ENCODE measurements at places on chromosomes 6 and 20.

GRCh38 chr6:4008324-4009047, 70.5 kb downstream of the FAM217A start:
- DNase-seq: no peak

DNA sequence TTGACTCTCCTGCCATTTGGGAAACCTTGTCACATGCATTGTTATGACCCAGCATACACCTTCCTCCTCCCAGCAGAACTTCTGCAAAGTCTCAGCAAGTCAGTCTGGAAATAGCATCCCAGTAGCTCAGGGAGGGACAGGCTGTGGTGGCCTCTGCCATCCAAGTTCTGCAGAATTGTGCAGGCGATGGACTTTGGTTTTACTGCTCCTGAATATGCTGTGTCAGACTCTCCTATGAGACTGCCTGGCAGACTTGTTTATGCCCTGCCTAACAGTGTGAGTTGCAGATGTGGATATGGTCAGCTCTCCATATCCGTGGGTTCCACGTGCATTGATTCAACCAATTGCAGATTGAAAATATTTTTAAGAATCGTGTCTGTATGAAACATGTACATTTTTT, 52.8 kb downstream of the SNRNP48 start:
- no peak for DNase-seq

- no peak for DNase-seq
Observed at GRCh38 chr20:58693226-58694006, 816 bp downstream of the NPEPL1 start.

GRCh38 chr20:60253471-60253870, 295.2 kb downstream of the CDH26 start:
- DNase-seq: no peak

DNA sequence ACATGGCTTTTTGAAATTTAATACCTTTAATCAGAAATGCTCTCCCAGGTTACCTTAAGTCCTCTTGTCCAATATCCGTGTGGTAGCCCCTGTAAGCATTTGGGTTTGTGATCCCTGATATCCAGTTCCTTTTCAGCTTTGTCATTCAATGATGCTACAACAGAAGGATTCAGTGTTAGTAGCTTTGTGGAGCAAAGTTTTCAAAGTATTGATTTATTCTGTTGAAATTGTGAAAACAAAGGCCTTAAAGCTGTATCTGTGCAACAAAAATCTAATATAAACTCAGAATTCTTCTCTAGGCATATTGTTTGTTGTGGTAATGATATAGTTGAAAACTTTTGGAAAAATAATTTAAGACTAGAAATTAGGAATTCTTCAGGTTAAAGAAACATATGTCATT, 91.9 kb downstream of the ADGRB3 start:
- DNase-seq: no peak

DNA sequence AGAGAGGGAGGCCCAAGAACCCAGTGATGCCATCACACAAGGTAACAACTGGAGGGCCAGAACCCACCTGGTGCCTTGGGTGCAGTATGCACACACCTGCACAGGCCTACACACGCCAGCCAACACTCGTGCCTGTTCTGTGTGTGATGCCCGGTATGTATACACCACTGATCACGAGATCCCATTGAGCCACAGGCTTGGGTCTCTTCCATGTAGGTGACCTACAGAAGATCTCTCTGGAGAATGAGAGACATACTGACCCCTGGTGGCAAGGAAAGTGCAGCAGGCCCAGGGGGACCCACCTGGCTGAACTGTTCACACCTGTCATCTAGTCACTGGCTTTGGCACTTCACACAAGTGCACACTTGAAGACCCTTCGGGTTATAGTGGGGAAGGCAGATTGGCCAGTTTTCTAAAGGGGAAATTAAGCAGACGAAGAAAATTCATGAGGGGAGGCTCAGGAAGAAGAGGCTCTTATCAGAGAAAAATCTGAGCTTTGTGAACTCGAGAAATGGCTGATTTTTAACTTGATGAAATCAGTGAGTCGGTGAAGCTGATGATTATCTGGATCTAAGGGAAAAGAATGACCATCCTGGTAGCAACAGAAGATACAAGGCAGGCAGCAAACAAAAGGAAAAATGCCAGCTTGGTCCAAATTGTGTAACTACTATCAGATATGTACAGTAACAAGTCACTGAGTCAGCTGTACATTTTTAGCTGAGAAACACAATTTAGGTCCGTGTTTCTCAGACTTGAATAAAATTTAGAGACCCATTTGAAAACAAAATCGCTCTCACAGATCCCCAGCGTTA, 69.1 kb upstream of the PBOV1 start:
- DNase-seq: peak; percentile 21

GRCh38 chr6:121925534-121926255, 473.8 kb upstream of the HSF2 start:
- no peak for DNase-seq

- DNase-seq: no peak
Observed at GRCh38 chr6:93735099-93735498, 315.7 kb upstream of the EPHA7 start.

- no peak for DNase-seq
Observed at GRCh38 chr6:75481394-75481793, 12.2 kb downstream of the FILIP1 start.

- no peak for DNase-seq
Observed at GRCh38 chr6:25370178-25371036, 91.2 kb downstream of the CARMIL1 start.

GRCh38 chr20:17762243-17762872, 62.6 kb downstream of the BANF2 start:
- no peak for DNase-seq

GRCh38 chr6:103908898-103909297, 950.8 kb downstream of the HACE1 start:
- no peak for DNase-seq

GRCh38 chr20:3681931-3682781, at the start of gene ADAM33:
Gene ADAM33, minus strand, starts transcription at chr20:3682010. Its CDS starts 6 bp downstream, at chr20:3682004.
- DNase-seq: no peak

DNA sequence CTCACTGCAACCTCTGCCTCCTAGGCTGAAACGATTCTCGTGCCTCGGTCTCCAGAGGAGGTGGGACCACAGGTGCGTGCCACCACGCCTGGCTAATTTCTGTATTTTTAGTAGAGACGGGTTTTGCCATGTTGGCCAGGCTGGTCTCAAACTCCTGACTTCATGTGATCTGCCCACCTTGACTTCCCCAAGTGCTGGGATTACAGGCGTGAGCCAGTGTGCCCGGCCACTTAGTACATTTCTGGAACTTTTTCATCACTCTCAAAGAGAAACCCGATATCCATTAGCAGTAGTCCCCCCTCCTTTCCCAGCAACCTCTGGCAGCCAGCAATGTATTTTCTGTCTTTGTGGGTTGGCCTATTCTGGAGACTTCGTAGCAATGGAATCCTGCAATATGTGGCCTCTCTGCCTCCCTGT, 109.8 kb downstream of the JARID2 start:
- no peak for DNase-seq

DNA sequence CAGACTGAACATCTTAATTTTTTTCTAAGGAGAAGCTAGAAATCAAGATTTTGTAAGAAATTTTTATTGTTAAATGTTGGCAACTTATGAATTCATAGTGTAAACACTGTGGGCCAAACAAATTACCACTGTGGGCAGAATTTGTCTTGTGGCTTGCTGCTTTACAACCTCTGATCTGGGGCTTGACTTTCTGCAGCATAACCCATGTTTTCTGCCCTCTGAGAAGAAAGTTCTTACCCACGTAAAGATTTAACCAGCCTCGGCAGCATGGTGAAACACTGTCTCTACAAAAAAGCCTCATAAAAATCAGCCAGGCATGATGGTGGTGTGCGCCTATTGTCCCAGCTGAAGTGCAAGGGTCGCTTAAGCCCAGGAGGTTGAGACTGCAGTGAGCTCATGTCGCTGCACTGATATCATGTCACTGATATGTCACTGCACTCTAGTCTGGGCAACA, 12.9 kb downstream of the ITCH start:
- no peak for DNase-seq

GRCh38 chr6:4581468-4582385, 194.5 kb upstream of the CDYL start:
- DNase-seq: no peak

DNA sequence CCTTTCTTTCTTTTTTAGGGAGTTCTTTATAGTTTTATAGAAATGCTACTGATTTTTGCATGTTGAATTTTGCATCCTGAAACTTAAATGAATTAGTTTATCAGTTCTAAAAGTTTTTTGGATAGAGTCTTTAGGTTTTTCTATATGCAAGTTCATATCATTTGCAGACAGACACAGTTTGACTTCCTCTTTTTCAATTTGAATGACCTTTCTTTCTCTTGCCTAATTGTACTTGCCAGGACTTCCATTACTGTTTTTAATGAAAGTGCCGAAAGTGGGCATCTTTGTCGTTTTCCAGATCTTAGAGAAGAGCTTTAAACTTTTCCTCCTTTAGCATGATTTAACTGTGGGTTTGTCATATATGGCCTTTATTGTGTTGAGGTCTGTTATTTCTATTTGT, 21.1 kb upstream of the EDN1 start:
- DNase-seq: no peak

DNA sequence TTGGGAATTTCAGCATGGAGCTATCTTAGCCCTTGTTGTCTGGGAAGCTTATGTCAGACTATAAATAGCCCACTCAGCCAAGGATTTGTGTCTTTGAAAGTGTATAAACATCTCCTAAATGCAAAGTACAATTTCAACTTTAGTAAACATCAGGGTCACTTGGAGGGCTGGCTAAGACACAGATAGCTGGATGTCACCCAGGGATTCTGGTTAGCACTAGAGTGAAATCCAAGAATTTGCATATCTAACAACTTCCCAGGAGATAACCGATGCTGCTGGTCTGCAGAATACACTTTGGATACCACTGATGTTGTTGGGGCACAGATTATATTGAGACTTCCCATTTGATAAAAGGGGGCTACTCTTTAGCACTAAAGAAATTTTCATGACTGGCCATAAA, 130.9 kb downstream of the PAX1 start:
- DNase-seq: no peak

- no peak for DNase-seq
Observed at GRCh38 chr20:37223053-37223452, 38.6 kb downstream of the GHRH start.

- DNase-seq: no peak
Observed at GRCh38 chr6:116631379-116631990, 15.2 kb downstream of the RSPH4A start.

- DNase-seq: no peak
Observed at GRCh38 chr20:40844332-40844731, 155.3 kb upstream of the MAFB start.

GRCh38 chr6:89298680-89299465, 16.2 kb downstream of the GABRR2 start:
- no peak for DNase-seq

DNA sequence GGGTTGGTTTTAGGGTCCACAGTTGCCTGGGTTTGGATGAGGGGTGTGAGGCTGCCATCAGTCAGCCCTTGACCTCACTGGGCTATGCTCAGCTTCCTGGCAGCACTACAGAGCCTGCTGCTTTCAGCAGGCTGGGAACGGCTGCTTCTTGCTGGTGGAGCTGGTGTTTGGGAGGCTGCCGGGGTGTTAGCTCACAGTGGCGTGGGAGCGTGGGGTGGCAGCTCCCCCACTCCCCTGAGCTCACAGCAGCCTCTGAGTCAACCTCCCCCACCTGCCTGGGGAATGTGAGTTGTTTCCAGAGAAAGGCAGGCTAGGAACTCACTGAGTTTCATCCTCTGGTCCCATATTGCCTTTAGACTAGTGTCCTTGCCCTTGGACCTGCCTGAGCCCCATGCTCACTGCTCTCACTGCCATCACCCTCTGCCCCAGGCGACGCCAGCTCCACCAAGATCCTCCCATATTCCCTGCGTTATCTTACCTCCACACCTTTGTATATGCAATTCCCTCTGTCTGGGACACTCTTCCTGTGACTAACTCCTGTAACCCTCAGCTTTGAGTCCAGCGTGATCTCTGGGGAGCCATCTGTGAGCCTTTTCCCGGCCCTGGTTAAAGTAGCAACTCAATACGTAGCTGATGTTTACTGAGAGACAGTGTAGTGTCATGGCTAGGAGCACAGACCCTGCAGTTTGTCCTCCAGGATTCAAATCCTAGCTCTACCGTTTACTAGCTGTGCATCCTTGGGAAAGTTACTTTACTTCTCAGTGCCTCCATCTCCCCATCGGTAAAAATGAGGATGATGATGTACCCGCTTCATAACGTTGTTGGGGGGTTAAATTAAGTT, 34.8 kb downstream of the PPP1R16B start:
- no peak for DNase-seq

- DNase-seq: no peak
Observed at GRCh38 chr6:154329350-154330170, 27.0 kb downstream of the IPCEF1 start.

Data from stimulated activated CD4-positive, alpha-beta T cell treated with anti-CD3 and anti-CD28 coated beads, Interleukin-1b, Interleukin-23, amount 100 ng/mL, for 24 hours (primary cell).